PC-3 (cell line): ENCODE measurements at places on chromosomes 12 and 14. TPM values are rescaled to one million over a fixed set of nuclear protein-coding genes. Genes with fewer than 3 reads are reported as not detected.
A peak's percentile ranks its signal among the peaks of the same experiment; 100 is the strongest.

GRCh38 chr12:104374071-104374470, 70.5 kb downstream of the EID3 start:
- peaks cover 8% of the 10 kb centered on the region; the same call in 1 of the 2 replicates for H3K36me3 ChIP-seq
- H3K27ac ChIP-seq: peak overlapping the region; percentile 52

DNA sequence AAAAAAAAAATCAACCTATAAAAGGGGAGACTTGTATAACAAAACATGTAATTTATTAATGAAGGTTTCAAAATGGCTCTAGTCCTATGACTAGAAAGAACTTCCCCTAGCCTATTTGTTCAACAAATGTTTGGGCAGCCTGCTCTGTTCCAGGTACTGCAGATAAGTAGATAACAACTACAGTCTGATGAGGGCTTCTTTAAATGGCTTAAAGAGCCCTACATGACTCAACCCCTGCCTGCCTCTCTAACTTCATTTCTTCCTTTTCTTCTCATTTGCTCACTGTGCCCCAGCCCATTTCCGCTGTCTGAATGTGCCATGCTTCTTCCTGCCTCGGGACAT, 21.5 kb downstream of the ALDH6A1 start:
- no peaks in the 10 kb centered on the region for H3K36me3 ChIP-seq
- H3K27ac ChIP-seq: peak overlapping the region; percentile 58
- H3K4me3 ChIP-seq: no peak overlapping the region
- H3K27me3 ChIP-seq: no peaks in the 10 kb centered on the region

- H3K4me3 ChIP-seq: no peak overlapping the region
- H3K27ac ChIP-seq: no peak overlapping the region
- peaks cover 13% of the 10 kb centered on the region for H3K36me3 ChIP-seq
- no peaks in the 10 kb centered on the region for H3K4me1 ChIP-seq
These were observed 72.6 kb downstream of the NUAK1 start for GRCh38 chr12:106066051-106066705.

- H3K27me3 ChIP-seq: no peaks in the 10 kb centered on the region
- H3K36me3 ChIP-seq: no peaks in the 10 kb centered on the region
- peak overlapping the region; percentile 83 for H3K4me3 ChIP-seq
- H3K27ac ChIP-seq: no peak overlapping the region
- peaks cover 14% of the 10 kb centered on the region for H3K4me1 ChIP-seq
These were observed 25.4 kb downstream of the ZBTB42 start for GRCh38 chr14:104826189-104826860.

DNA sequence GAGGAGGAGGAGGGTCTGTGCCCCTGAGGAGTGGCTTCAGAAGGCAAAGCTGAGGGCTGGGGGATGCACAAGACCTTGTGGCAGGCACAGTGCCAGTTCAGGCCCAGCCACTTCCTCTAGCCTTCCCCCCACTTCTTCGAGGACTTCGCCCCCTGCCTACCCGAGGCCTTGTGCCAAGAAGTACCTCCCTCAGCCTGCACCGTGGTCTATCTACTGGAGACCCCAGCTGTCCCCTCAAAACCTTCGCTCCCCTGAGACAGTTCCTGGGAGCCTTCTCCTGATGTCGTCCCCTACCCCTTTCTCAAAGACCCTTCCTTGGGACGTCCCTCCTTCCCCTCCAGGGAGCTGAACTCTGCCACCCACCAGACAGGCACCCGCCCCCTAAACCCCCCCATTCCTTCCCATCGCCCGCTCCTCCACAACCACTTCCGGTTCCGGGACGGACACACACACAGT, 604 bp downstream of the ZNF384 start:
- peak overlapping the region; percentile 83 for H3K27ac ChIP-seq
- peaks cover 8% of the 10 kb centered on the region for H3K36me3 ChIP-seq
- DNase-seq: no peak
- no peaks in the 10 kb centered on the region for H3K27me3 ChIP-seq
- H3K4me3 ChIP-seq: peak overlapping the region; percentile 72

- H3K27me3 ChIP-seq: no peaks in the 10 kb centered on the region
- peak; percentile 75 for DNase-seq
- H3K27ac ChIP-seq: no peak overlapping the region
- no peak overlapping the region for H3K4me3 ChIP-seq
- peaks cover 7% of the 10 kb centered on the region for H3K4me1 ChIP-seq
- no peaks in the 10 kb centered on the region for H3K36me3 ChIP-seq
These were observed 83.0 kb upstream of the FAR2 start for GRCh38 chr12:29066011-29066588.

LRRIQ1 gene
- total RNA-seq: 0.17 and 0.40 TPM in 2 replicates

RAPGEF3 gene
- 6.7 and 9.3 TPM in 2 replicates for total RNA-seq

KERA gene
- total RNA-seq: not detected in 2 replicates

ADAMTS20 gene
- 1.0 and 1.6 TPM in 2 replicates for total RNA-seq

KRT72 gene
- not detected in 2 replicates for total RNA-seq

MIP gene
- not detected in 2 replicates for total RNA-seq

LRP1-AS gene
- total RNA-seq: not detected in 2 replicates

SLC10A1 gene
- not detected in 2 replicates for total RNA-seq
